ENCODE measurements at places on chromosomes 3 and 15.

- no peak for DNase-seq
These were observed 253.3 kb upstream of the TBC1D5 start for GRCh38 chr3:17995769-17996168.

DNA sequence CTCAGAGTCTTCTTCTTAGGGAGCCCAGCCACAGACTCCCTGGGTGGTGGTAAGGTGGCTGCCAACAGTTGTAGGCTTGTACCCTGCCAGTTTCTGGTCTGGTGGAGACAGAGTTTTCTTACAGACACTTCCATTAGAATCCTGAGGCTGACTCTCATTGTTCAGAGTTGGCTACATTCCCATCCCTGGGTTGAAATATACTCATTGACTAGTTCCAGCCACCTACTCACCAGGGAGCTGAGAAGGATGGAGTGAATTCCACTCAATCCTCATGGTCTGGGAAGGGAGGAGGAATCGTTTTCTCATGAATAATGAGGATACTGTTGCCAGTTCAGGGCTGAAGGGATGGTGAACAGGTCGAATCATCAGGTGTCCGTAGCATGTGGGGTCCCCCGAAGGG, 226.5 kb upstream of the PROK2 start:
- DNase-seq = no peak

DNA sequence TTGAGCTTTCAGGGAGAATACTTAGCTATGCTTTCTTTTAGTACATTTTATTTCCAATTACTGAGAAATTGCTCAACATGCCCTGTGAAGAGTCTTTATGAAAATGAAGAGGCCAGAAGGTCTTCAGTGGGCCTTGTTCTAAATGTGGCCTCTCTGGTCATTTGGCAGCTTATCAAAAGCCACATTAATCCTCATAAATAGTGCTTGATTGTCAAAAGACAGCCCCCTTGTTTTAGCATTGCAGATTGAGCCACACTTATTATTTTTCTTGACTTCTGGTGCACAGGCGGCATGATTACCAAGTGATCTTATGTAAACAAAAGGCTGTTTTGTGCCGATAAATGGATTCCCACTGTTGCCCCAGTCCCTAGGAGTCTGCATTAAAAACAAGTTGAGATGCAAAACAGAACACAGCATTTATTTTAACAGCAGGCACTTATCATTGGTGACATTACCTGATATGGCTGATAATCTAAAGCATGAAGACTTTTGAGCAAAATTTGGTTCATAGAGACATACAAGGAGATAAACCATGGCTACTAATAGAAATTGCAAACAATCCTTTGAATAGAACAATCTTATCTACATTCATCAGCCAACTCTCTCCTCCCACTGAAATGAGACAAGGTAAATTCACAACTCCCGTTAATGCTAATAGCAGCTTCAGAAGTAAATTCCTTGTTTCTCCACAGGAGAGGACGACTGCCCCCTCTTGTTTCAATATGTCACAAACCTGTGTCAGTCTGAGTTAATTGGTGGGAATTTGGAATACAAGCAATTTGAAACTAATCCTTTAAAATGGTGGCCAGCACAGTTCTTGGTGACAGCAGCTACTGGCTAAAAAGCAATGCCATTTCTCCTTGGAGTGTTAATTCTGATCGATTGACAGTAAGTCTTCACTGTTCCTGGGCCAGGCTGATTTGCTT, 194.3 kb downstream of the NSUN3 start:
- DNase-seq = no peak

DNA sequence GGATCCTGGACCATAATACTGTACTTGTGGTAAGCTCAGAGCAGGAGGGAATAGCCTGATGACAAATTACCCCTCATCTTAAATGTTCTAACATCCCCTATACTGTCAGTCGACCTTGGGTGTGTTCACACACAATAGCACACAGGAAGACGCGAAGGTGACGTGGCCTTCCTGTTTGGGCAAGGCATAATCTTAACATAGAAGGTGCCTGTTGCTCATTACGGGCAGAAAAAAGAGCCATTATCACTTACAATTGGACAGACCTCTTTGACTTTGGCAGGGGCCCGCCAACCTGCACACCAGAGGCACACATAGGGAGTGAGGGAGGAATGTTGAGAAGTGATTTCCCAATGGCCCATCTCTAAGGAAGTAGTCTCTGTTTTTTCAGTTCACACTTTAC, 144.2 kb downstream of the ANO10 start:
- DNase-seq = peak; percentile 65

DNA sequence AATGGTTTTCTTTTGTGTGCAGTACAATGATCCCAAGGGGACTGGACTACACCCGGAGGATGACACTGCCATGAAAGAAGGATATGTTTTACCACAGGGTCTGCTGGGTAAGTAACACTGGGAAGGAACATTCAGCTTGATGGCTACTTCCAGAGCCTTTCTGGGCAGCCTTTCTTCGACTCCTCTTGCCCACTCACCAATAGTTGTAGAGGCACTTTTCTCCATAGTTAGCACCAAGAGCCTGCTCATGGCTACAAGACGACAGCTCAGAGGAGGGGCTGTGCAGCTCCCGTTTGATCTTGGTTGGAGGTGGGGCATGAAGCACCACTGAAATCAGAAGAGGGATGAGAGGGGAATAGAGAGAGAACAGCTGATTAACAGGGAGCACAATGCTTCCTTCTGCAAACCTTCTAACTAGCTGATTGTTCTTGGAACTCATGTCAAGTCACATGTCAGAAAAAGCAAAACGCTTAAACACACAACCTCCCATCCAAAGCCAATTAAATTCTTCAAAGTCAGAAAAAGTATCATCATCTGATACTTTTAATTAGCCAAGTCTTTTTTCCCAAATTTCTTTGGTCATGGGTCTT, 27.9 kb downstream of the ETV5 start:
- DNase-seq = no peak

DNA sequence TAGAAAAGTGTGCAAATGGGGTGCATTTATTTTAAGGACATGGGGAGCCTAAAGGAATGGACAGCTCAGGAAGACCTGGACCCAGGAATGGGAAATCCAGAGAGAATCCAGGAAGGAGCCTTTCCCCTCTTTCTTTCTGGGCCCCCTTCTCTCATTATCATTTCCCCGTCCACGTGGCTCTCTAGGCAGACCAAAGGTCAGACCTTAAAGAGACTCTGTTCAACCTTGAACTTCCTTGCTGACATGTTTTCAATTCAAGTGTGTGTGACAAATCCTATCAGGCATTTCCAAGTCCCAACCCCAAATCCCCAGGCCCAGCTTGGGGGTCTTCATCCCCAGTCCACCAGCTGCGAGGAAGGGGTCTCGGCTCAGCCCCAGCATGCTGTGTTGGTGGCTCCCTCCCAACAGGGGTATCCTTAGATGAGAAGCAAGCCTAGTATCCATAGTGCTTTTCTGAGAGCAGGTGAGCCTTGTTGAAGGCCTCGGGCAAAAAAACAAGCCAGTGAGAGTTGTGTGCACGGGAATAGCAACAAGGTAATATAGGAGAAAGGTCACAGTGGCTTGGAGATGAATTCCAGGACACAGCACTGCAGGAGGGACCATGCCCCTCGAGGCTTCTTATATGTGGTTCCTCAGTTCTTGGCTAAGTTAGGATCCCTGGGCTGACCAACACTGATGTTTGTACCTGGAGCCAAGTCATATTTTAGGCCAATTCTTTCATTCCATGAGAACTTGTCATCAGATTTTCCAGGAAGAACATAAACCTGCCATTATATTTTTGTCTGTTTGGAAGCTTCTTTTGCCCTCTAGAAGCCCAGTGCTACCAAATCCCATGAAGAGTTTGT, 130.0 kb downstream of the ASB7 start:
- no peak for DNase-seq

- no peak for DNase-seq
These were observed 144.1 kb downstream of the FILIP1L start for GRCh38 chr3:99970198-99970597.

- no peak for DNase-seq
These were observed 1.9 kb downstream of the ARPP19 start for GRCh38 chr15:52566889-52567288.

GRCh38 chr3:136196401-136197158, 445 bp upstream of the MSL2 start:
- DNase-seq = peak; percentile 95
